ENCODE measurements at places on chromosomes 16 and 17. TPM values are rescaled to one million over a fixed set of nuclear protein-coding genes. Genes with fewer than 3 reads are reported as not detected.

Gene PPM1D
- total RNA-seq, result 17.8 TPM

GRCh38 chr16:56344518-56345405, 80.6 kb downstream of the AMFR start:
- no peak overlapping the region for H3K4me3 ChIP-seq
- no peak overlapping the region for H3K27ac ChIP-seq
- DNase-seq, result no peak
- no peaks in the 10 kb centered on the region for H3K27me3 ChIP-seq
- no peaks in the 10 kb centered on the region for H3K4me1 ChIP-seq

DNA sequence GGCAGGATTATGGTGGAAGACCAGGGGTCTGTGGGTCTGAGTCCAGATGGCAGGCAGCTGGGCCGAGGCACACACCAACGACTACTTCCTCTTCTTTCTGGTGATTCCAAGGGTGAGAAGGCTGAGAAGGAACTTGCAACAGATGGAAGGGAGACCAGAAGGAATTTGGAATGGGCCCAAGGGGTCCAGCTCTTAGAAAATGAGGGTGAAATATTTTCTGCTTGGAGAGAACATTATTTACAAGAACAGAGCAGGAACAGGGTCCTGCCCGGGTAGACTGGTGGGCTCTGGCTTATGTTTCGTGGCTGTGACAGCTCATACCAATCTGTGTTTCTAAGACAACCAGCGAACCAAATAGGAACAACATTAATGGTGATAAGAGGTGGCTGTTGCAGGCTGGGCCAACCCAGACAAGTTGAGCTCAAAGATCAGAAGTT, 36.6 kb downstream of the CCDC42 start:
- no peaks in the 10 kb centered on the region for H3K36me3 ChIP-seq
- peak; percentile 15 for DNase-seq
- H3K27me3 ChIP-seq, result no peaks in the 10 kb centered on the region

- H3K36me3 ChIP-seq, result no peaks in the 10 kb centered on the region
- H3K27me3 ChIP-seq, result no peaks in the 10 kb centered on the region
- peak within 1 kb of the TSS; percentile 98 for H3K27ac ChIP-seq
- peaks cover 31% of the 10 kb centered on the region for H3K4me1 ChIP-seq
Observed at GRCh38 chr16:10579965-10580882, at the start of gene EMP2. TSS of gene EMP2 (minus strand) at chr16:10580598. CDS start at chr16:10547617, 32,981 bp downstream.

DNA sequence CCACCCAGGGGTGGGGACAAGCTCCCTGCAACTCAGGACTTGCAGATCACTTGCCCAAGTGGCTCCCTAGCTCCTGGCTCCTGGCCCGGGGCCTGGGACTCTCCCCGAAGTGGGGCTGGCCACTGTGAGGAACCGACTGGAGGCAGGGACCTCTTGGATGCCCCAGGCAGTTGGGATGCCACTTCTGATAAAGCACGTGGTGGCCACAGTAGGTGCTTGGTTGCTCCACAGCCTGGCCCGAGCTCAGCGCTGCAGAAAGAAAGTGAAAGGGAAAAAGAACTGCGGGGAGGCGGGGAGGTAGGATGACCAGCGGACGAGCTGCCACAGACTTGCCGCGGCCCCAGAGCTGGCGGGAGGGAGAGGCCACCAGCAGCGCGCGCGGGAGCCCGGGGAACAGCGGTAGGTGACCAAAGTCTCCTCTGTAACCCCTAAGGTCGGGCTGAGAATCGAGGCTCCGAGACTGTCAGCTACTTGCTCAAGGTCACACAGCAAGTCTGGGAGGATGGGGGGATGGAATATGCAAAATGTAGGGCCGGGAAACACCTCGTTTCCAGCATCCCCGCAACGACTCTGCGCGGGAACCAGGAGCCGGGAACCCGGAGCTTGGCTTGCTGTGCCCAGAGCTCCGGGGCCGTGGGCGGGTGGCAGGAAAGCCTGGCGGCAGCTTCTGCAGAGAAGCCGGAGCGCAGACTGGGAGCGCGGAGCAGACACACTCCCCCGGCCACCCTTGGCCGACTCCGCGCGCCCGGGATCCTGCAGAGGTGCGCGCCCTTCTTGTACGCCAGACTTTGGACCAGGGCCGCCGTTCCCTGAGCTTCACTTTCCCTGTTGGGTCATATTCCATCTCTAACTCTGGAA, 1.9 kb downstream of the CIITA start:
- H3K27me3 ChIP-seq, result no peaks in the 10 kb centered on the region
- no peaks in the 10 kb centered on the region for H3K36me3 ChIP-seq
- peaks cover 18% of the 10 kb centered on the region for H3K4me1 ChIP-seq
- H3K4me3 ChIP-seq, result peak overlapping the region; percentile 80

- no peaks in the 10 kb centered on the region for H3K27me3 ChIP-seq
- no peaks in the 10 kb centered on the region for H3K4me1 ChIP-seq
- H3K36me3 ChIP-seq, result no peaks in the 10 kb centered on the region
- H3K27ac ChIP-seq, result no peak overlapping the region
- H3K4me3 ChIP-seq, result no peak overlapping the region
- DNase-seq, result no peak
Observed at GRCh38 chr16:57724531-57724930, 11.0 kb upstream of the KATNB1 start.

- H3K4me1 ChIP-seq, result no peaks in the 10 kb centered on the region
- no peak overlapping the region for H3K27ac ChIP-seq
- no peak for DNase-seq
- peaks cover 23% of the 10 kb centered on the region for H3K36me3 ChIP-seq
- no peak overlapping the region for H3K4me3 ChIP-seq
- H3K27me3 ChIP-seq, result no peaks in the 10 kb centered on the region
Observed at GRCh38 chr17:76331083-76331482, 22.6 kb downstream of the PRPSAP1 start.
